Stimulated activated CD4-positive, alpha-beta T cell treated with anti-CD3 and anti-CD28 coated beads, Interleukin-2, amount 100 ng/mL, for 4 hours (primary cell): ENCODE measurements at places on chromosomes 4 and X.
A peak's percentile ranks its signal among the peaks of the same experiment; 100 is the strongest.

DNA sequence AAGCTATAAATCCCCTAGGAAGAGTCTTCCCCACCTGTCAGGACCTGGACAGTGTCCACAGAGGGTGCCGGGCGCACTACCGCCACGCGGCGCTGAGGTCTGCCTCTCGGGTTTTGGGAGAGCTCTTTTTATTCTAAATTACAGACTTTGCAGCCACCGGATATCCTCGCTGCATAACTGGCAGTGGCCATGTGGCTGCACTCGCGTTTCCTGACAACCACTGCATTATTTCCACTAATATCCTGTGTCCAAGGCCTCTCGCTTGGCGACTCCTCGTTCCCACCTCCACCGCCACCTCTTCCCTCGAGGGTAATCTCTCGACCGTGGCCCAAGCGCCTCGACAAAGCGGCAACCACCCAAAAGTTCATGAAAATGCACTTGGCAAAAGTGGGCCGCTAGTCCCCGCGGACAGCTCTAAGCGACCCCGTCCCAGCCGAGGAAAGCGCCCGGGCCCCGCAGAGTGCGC, 512 bp upstream of the TMEM131L start:
- DNase-seq, result no peak

- no peak for DNase-seq
Measured at GRCh38 chr4:16684097-16684496, 214.3 kb downstream of the LDB2 start.

DNA sequence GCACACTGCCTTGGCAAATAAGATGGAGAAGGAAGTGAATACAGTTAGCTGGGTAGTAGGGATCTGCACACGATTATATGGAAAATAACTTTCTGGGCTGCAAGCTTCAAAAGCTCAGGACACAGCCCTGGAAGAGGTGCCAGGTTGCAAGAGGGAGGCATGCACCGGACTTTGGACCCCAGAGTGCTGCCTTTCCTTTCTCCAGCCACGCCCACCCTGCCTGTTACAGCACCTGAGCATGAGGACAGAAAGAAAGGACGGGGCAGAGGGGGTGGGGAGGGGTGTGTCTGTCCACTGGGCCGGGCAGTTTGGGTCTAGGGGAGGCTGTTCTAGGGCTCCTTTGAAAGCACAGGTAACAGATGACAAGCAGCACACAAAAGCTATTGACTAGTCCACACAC, 152.8 kb downstream of the ENPP6 start:
- no peak for DNase-seq

DNA sequence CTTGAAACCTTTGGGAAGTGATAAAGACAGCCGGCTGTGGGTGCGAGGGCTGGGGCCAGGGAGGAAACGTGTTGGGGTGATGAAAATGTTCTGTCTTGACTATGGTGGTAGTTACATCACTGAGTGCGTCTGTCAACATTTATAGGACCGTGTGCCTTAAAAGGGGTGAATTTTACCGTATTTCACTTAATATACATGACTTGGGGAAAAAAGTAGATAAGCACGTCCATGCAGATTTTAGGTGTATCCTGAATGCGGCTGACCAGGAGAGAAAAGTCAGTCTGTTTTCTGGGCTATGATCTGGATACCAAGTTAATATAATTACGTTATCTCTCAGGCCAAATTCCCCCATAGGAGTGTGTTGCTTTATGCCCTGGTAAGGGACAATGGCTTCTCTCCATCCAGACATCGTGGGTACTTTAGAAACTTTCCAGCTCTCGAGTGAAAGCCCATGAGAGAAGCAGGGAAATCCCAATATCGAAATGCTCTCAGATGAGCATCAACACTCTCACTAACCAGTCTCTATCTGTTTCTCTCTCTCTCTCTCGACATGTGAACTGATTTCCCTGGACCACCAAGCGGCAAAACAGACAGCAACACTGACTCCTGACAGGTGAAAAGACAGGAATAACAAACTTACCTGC, 71.5 kb downstream of the IRF2 start:
- no peak for DNase-seq

- DNase-seq, result no peak
Measured at GRCh38 chr4:142449771-142450373, 396.2 kb downstream of the INPP4B start.

DNA sequence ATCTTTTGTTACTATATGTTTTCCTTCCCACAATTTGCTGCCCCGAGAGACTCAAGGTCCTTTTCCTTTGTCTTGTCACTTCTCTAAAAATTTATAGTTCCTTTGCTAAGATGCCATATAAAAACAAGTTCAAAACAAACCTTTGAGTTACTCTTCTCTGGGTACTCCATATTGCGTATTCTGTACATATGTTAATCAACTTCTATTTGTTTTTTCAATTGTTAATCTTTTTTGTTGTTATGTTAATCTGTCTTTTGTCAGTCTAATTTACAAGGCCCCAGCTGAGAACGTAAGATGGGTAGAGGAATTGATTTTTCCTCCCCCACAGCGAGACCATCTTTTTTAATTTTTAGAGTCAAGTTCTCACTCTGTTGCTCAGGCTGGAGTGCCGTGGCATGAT, 7.2 kb upstream of the PPEF2 start:
- DNase-seq, result no peak

DNA sequence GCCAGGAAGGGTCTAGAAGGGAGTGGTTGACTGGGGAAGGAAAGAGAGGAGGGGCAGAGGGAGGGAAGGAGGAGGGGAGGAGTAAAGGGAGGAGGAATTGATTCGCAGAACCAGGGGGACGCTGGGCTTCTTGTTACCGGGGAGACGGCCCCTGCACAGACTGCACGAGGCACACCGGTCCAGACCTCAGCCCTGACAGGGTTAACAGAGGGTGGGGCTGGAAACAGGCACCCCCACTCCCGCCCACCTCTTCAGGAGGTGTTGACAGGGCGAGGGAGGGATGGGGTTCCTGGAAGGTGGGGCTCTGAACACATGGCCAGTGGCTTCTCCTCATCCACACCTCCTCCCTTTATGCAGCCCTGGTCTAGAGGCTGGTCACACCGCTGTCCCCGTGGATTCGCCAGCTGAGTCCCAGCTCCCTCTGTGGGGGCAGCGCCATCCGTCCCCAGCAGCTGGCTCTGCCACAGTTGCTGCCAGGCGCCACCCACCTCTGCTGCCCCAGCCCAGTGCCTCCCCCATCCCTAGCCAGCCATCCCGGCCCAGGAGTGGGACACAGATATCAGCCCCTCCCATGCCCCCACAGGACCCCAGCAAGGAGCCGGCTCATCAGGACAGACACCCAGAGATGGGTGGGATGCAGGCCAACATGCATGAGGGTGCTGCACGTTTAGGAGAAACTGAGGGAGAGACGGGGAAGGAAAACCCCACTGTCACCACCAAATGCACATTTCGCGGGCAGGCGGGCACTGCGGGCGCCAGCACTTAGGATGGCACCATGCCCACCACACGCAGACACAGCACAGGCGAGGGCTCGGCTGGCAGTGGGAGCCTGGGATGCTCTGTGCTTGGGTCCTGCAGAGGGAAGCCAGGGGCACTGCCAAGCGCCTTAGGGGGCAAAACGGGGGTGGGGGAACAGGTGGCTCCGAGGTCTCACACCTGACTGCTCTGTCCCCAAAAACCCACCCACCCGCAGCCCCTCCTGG, 87.6 kb downstream of the ABLIM2 start:
- DNase-seq, result no peak

GRCh38 chr4:89338206-89338605, 30.6 kb upstream of the GPRIN3 start:
- no peak for DNase-seq

DNA sequence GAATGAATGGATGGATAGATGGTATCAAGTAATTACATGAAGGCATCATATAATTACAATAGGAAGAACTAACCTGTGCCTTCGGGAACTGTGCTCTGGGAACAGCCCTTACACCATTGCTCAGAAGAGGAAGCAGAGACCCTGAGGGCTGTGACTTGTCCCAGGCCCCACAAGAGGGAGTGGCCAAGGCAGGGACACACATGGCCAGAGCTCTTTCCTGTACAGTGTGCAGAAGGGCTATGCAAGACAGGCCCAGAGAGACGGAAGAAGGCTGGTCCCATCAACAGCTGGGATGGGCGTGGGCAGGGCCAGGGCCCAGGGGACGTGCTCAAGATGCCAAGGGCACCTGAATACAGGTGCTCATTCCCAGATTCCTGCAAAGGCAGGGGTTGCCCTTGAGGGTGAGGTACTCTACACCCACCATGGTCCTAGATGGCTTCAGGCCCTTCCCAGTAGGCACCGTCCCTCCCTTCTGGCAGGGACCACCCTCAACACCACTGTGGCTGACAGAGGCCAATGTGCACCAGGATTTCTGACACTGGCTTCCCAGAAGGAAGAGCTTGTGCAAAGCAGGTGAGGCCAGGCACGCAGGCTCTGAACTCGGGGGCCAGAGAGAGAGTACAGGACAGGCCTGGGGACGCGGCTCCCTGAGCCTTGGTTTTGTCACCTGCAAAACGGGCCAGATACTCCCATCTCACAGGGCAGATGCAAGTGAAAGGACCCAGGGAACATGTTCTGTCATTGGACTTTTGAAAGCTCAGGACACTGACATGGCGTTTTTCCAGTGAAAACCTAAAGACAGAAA, 1.7 kb downstream of the EVC2 start:
- no peak for DNase-seq

- no peak for DNase-seq
Measured at GRCh38 chr4:88854481-88854880, 156.9 kb upstream of the NAP1L5 start.

DNA sequence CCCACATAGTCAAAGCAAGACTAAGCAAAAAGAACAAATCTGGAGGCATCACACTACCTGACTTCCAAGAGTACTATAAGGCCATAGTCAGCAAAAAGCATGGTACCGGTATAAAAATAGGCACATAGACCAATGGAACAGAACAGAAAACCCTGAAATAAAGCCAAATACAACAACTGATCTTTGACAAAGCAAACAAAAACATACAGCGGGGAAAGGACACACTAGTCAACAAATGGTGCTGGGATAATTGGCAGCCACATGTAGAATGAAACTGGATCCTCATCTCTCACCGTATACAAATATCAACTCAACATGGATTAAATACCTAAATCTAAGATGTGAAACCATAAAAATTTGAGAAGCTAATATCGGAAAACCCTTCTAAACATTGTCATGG, 819.3 kb upstream of the FRG1 start:
- DNase-seq, result no peak

DNA sequence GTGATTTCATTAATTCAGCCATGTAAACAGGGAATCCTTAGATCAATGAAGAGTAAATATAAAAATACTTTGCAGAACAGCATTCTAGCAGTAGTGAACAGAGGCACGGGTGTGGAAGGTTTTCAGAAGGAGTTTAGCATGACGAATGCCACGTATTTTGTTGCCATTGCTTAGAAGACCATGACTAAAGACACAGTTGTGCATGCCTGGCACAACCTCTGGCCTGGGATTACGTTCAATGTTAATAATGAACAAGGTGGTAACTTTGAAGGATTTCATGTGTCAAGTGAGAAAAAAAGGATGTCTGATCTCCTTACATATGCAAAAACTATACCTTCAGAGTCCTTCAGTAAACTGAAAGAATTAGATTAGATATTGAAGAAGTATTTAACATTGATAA, 171.9 kb downstream of the MAGEB5 start:
- no peak for DNase-seq

- no peak for DNase-seq
Measured at GRCh38 chr4:10623862-10624261, 60.7 kb downstream of the CLNK start.

DNA sequence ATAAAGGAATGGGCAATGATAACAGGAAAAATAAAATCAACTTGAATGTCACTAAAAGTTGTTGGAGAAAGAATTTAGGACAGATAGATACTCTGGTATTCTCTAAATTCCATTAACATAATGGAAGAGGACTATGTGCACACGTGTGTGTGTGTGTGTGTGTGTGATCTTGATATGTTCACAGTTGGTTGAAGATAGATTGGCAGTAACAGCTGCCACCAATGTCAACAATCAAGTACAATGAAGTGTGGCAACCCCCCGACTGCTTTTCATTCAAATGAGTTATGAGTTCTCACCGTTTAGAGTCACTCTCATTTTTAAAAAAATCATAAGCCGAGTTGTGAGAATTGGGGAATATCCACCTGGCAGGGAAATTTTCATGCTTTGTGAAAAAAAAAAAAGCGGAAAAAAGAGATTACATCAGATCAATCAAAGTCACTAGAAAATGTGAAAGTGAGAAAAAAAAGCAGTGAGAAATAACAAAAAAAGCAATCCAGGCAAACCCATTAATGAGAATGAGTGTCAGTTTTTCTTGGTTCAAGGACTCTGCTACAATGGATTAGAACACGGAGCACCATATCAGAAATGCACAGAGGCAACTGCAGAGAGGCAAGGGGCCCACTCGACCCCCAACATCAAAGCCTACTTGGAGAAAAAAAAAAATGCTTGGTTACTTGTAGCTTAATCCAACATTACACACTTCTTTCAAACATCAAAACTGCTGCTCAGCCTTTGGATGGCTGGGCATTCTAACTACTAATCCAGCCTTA, 414.9 kb upstream of the PITX2 start:
- no peak for DNase-seq

- no peak for DNase-seq
Measured at GRCh38 chr4:175542786-175543185, 269.3 kb downstream of the GPM6A start.

DNA sequence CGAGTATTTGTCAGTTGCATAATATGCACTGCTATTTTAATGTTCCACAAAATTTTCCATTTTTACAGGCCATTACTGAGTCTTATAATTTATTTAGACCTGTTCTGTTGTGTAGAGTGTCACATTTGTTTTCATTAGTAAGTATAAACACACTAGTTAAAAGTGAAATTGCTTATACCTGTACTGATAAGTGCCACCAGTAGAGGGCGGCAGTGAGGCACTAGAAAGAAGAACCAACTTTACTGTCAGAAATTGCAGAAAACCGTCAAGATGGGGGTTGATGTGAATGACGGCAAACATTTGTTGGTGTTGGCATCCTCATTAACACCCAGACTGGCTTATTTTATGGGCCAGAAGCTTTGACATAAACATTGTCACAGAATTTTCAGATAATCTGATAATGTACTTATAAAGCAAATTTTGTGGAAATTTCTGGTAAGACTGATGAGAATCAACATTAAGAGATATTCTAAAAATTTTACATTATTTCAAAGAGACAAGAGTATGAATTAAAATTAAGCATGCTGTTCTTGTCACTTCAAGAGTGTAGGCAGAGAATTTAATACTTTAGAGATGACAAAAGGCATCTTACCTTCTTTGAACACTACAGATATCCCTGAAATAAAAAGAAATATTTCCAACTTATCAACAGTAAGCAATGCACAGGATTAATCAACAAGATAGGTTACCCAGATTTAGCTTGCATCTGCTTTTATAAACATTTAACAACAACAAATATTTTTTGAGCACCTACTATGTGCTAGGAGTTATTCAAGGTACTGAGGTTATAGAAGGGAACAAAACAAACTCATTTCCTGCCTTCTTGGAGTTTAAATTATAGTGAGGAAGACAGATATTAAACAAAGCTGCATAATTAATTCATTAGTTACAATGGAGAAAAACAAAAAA, 24.9 kb downstream of the ALPK1 start:
- peak; percentile 70 for DNase-seq

- no peak for DNase-seq
Measured at GRCh38 chrX:105876658-105877057, 54.3 kb downstream of the NRK start.
